ENCODE measurements at places on chromosomes 1 and 21.

- DNase-seq: no peak
Observed at GRCh38 chr1:197336571-197336970, 68.5 kb downstream of the CRB1 start.

GRCh38 chr21:42280356-42281180 lies 34.6 kb downstream of the TFF3 start:
- no peak for DNase-seq

GRCh38 chr1:175136246-175136645 lies 56.3 kb downstream of the KIAA0040 start:
- DNase-seq: no peak

- no peak for DNase-seq
Observed at GRCh38 chr1:41537788-41538351, 53.4 kb upstream of the EDN2 start.

- DNase-seq: no peak
Observed at GRCh38 chr1:25197982-25198662, 34.2 kb downstream of the SYF2 start.

- no peak for DNase-seq
Observed at GRCh38 chr1:62362061-62362917, 43.1 kb upstream of the KANK4 start.

DNA sequence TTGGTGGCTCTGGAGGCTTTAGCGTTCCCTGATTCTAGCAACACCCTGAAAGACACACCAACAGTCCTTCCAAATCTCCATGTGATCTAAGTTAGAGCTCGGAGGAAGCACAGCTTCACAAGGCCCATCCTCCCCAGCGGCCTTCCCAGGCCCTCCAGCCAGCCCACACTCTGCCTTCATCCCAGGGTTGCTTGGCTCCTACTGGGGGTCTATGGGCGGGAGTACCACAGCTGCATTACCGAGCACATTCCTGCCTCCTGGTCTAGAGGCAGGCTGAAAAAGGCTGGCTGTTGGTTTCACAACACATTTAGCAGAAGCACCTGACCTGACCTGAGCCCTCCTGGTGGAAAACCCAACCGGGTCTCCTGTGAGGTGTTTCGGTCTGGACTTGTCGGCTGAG lies 54.7 kb upstream of the TRIM67 start:
- no peak for DNase-seq

DNA sequence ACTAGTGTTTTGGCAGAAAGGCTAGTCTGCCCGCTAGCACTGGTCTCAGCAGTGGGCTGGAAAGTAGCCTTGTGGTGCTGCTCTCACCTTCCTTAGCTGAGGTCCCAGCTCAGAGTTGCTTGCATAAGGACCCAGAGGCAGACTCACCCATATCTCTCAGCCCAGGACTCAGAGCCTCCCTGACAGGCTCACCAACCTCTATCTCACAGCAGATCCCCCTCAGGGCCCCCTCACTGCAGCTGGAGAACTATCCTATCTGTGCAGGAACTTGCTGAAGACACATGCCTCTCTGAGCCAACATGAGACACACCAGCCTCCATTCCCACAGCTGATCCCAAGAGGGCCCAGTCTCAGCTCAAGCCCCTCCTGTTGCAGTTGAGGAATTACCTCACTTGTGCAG lies 82.6 kb downstream of the IARS2 start:
- DNase-seq: no peak

DNA sequence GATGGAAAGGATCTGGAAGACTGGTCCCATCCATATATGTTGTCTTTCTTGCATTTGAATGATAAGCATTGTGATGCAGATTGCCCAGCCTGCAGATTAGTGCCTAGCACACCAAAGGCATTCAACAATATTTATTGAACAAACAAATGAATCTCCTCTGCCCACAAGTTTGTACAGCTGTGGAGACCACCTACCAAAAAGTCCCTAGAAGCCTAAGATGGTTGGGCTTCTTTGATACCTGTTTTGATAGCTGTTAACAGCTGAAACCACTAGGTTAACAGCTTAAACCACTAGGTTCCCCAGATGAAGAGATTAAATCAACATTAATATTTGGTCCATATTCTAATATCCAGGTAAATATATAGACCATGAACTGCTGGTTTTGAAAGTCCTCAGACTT lies 9.8 kb downstream of the DUSP10 start:
- DNase-seq: no peak

DNA sequence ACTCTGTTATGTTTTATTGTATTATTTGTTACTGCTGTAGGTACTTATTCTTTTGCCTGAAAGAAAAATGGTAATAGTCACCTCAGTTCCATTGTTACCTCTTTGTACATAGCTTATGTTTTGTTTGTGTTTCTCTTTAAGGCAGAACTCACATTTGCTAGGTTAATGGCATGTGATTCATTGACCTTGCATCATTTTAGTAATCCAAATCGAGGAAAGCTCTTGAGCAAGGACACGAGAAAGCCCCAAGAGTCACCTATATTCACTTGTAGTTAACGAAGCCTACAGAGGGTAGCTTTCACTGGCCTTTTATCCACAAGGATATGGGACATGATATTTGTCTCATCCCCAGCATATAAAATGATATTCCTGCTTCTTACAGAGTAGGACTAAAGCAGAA lies 1765.2 kb downstream of the NCAM2 start:
- no peak for DNase-seq

GRCh38 chr1:228955691-228956090 lies 220.4 kb downstream of the RHOU start:
- DNase-seq: no peak

DNA sequence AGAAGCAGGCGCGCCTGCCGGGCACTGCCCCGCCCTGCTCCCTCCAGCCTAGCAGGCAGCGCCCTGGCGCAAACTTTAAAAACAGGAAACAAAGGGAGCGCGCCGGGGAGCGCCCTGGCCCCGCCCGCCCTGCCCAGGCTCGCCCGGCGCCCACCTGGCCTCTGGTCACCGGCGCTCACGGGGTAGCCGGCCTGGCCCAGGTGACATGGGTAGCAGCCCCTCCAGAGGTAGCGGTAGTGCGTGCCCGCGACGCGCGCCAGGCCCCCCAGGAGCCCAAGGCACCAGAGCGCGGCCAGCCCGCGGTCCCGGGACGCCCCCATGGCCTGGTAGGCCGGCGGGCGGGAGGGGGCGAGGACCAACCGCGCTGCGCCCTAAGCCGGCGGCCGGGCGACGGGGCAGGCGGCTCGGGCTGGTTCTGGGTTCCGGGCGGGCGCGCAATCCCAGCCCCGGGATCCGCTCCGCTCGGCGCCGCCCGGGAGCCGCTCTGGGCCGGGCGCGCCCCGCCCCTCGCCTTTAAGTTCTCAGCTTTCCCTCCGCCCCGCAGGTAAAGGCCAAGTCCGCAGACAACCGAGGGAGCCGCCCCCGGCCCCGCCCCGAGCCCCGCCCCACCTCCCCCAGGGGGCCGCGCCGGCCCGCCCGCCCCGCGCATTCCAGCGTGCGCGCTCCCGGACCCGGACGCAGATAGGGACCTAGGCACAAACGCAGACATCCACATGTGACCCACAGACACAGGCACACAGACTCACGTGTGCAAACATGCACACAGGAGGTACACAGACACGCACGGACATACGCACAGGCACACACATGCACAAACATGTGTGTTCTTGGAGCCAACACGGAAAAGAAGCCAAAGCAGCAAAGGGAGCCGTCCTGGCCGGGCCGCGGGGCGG lies 76.7 kb downstream of the ARHGEF16 start:
- peak; percentile 74 for DNase-seq

DNA sequence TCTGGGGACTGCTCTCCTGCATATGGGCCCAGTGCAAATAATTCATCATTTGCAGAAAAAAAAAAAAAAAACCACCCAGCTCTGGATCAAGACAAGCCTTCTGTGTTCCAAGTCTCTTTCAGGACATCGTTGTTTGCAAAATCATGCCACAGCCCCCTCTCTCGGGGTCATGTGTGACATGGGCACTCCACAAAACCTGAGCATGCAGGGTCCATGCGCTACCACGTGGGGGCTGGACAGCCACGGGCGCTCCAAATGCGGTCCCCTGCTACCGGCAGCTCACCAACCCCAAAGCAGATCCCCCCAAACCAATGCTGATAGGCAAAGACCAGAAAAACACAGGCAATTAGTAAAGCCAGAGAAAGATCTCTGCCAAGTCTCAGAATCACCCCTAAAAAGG lies 17.6 kb downstream of the NPHP4 start:
- no peak for DNase-seq

DNA sequence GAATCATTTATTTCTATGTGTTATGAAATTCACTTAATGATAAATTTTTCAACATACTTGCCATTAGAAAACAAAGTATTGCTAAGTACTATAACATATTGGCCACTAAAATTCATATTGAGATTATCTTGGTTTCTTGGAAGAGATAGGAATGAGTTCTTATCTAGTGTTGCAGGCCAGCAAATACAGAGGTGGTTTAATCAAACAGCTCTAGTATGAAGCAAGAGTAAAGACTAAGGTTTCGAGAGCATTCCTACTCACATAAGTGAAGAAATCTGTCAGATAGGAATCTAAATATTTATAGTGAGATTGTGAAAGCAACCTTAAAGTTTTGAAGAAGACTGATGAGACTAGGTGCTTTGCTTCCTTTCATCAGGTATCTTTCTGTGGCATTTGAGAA lies 37.9 kb upstream of the FOXE3 start:
- no peak for DNase-seq

DNA sequence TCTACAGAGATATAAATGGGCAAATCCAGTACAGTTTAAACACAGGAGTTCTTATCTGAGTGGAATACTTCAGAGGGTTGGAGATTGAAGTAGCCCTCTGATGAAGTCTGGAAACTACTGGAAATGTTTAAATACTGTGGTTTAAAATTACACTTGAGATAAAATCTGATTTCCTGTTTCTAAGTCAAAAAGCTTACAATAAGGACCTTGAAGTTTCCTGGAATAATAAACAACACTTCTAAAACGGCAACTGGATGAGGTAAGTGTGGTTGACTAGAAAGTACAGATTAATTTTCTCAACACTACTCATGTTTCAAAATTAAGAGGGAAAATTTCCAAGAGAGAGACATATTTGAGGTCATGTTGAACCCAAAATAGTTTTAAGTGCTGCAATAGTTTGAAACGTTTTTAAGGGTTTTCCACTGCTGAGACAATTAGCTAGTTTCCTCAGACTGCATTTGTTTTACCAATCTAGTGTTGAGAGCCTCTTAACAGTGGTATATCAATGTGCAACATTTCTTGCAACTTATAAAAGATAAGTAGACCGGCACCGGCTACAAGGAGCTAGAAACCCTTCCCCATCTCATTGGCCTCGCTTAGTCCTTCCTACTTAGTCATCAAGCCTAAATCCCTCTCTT lies 27.4 kb downstream of the KCNA3 start:
- no peak for DNase-seq

DNA sequence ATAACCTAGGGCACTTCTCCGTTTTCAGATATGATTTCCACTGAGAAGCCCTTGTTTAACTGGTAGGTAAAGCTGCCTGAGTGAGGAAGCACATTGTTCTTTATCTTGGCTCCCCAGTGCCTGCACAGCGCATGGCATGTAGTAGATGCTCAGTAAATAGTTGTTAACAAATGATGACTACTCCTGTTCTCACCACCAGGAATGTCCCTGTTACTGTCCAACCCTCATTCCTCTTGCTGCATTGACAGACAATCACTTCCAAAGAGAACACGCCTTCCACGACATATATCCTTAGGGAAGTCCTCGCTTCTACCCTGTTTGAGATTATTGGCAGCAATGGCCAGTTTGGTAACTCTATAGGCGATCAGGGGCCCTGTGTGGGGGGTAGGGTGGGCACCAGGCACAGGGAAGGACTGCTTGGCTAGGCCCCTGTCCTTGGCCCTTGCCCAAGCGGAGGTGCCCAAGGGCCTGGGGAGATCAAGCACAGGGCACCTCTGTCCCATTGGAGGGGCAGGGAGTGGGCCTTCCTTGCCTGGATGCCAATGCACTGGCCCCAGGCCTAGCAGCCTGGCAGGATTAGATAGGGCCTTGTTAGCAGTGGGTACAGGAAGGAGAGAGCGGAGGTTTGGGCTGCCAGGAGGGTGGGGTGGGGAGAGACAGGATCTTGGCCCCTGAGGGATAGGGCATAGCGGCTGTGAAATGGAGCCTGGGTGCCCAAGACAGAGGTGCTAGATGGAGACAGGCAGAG lies 10.2 kb downstream of the NES start:
- no peak for DNase-seq

GRCh38 chr21:30329203-30329875 lies 8.2 kb downstream of the KRTAP27-1 start:
- no peak for DNase-seq

DNA sequence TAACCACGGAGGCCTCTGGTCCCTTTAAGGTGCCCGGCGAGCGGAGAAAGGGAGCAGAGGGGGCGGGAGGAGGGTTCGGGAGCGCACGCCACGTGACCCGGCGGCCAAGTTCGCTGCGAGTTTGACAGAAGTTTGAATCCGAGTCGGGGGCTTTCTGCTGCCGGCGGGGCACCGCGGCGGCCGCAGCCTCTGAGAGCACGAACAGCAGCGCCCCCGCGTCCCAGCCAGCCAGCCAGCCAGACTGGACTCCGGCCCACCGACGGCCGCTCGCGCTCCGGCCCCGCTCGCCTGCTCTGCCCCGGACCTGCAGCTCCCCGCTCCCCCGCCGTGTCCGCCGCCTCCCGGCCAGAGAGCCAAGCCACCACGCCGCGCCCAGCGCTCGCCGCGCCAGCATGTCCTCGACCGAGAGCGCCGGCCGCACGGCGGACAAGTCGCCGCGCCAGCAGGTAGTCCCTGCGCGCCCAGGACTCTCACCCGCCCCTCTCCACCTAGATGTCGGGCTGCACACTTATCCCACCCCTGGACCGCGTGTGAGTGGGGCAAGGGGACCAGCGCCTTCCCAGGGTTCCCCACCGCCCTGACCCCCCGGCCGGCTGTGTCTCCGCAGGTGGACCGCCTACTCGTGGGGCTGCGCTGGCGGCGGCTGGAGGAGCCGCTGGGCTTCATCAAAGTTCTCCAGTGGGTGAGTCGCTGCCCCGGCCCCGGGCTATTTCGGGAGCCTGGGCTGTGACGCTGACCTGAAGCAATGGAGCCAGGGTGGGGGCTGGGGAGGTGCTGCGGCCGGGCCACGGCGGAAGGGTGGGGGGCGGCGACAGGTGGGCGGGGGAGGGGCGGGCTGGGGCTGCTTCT lies at the start of gene SYPL2:
SYPL2 (plus strand) TSS at position 95 of the 849 bp plus-strand sequence; CDS start at position 393, 298 bp downstream.
- DNase-seq: no peak

- DNase-seq: no peak
Observed at GRCh38 chr1:47767741-47768100, 229.5 kb downstream of the TRABD2B start.

GRCh38 chr1:12114340-12114683 lies 51.2 kb downstream of the TNFRSF8 start:
- DNase-seq: no peak
